ENCODE measurements at places on chromosomes 3 and 15. TPM values are rescaled to one million over a fixed set of nuclear protein-coding genes. Genes with fewer than 3 reads are reported as not detected.

- no peaks in the 10 kb centered on the region for H3K36me3 ChIP-seq
- H3K4me3 ChIP-seq = no peak overlapping the region
- H3K4me1 ChIP-seq = no peaks in the 10 kb centered on the region
- H3K27ac ChIP-seq = no peak overlapping the region
- no peaks in the 10 kb centered on the region for H3K27me3 ChIP-seq
Observed at GRCh38 chr3:27585429-27585828, 101.2 kb upstream of the SLC4A7 start.

GRCh38 chr3:196332168-196332567, 6.0 kb downstream of the TM4SF19 start:
- DNase-seq = no peak
- H3K4me3 ChIP-seq = no peak overlapping the region
- no peaks in the 10 kb centered on the region for H3K36me3 ChIP-seq
- no peaks in the 10 kb centered on the region for H3K4me1 ChIP-seq
- H3K27ac ChIP-seq = no peak overlapping the region

DNA sequence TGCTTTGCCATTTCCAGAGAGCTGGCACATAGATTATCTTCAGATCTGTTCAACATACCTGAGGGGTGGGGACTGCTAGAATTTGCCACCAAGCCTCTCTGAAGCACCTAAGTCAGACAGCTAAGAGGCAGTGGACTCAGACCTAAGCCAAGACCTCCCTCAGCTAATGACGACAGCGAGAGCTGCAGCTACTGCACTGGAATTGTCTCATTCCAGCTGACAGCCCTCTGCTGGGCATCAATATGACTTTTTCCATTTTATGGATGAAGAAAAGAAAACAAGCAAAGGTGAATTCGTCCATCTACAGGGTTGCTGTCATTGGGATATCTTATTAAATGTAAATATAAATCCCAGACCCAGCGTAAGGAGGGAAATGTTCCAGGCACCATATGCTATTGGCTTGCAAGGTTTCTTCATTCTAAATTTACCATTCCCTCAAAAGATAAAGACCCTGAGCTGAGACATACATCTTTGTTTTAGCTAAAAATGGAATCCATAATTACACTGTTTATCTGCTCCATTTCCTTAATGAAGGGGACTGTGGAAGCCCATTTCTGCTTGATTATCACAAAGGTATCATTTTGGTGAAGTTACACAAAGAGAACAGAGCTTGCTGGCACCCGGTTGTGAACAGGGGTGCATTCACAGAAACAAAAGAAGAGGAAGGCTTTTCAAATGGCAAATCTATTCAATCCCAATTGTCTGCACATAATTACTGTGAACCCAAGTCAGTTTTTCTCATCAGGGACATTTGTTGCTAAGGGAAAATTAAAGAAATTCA, 85.5 kb upstream of the LRTM1 start:
- no peaks in the 10 kb centered on the region for H3K36me3 ChIP-seq
- no peaks in the 10 kb centered on the region for H3K4me1 ChIP-seq
- H3K27me3 ChIP-seq = no peaks in the 10 kb centered on the region
- DNase-seq = peak; percentile 30
- no peak overlapping the region for H3K4me3 ChIP-seq

DNA sequence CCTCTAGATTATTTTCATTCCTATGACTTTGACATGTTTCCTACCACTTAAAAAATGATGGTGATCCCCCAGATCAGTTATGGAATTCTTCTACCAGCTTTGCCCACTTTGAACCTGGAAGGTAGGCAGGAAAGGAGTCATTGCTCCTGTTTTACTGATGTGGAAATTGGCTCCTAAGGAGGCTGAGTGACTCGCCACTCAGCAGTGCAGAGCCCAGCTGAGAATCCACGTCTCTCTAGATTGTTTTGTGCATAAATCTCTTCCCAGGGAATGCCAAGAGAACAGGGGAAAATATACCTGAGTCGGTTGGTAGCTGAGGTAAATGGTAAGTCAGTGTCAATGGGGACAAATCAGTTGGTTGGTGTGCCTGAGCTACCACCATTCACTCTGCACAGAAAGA, 4.7 kb downstream of the LTF start:
- no peak overlapping the region for H3K27ac ChIP-seq
- H3K27me3 ChIP-seq = no peaks in the 10 kb centered on the region
- DNase-seq = no peak
- H3K4me1 ChIP-seq = no peaks in the 10 kb centered on the region
- no peak overlapping the region for H3K4me3 ChIP-seq

DNA sequence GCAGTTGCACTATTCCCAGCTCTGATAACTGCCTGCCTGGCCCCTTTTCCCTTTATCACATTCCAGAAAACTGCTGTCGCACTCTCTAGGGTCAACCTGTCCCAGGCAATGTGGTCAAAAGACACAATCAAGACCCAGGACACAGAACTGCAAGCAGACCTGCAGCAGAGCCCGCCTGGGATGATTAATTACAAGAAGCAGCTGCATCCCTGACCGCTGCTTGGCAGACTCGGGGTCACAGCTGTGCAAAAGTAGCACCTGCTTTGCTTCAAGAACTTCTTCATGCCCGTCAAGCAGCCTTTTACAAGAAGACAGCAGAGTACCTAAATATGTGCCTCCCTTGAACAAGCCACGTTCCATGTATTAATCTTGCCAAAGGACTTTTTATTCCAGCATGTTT, 120.0 kb upstream of the ST8SIA2 start:
- H3K4me1 ChIP-seq = no peaks in the 10 kb centered on the region
- DNase-seq = no peak
- no peak overlapping the region for H3K27ac ChIP-seq
- H3K27me3 ChIP-seq = no peaks in the 10 kb centered on the region
- no peak overlapping the region for H3K4me3 ChIP-seq

DNA sequence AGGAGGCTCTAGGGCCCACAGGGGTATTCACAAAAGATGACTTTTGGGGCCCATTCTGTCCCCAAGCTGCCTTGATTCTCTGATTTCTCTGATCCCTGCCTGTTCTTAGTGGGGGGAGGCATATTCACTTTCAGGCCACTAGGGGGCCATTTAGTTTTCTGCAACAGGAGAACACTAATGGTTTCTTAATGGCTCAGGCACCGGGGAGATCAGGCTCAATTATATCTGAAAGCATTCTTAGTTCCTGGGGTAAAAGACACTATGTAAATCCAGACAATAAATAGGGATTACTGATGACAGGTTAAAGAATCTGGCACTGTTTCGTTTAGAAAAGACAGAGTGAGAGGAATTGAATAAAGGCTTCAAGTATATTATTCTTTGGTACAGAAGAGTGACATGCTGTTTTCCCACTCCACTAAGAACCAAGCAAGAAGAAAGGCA, 2.5 kb upstream of the INAFM2 start:
- H3K36me3 ChIP-seq = no peaks in the 10 kb centered on the region
- peak; percentile 83 for DNase-seq
- H3K4me1 ChIP-seq = peaks cover 12% of the 10 kb centered on the region
- no peaks in the 10 kb centered on the region for H3K27me3 ChIP-seq
- no peak overlapping the region for H3K27ac ChIP-seq

- no peaks in the 10 kb centered on the region for H3K36me3 ChIP-seq
- no peak for DNase-seq
- no peak overlapping the region for H3K27ac ChIP-seq
- H3K4me3 ChIP-seq = no peak overlapping the region
- H3K27me3 ChIP-seq = no peaks in the 10 kb centered on the region
- H3K4me1 ChIP-seq = no peaks in the 10 kb centered on the region
Observed at GRCh38 chr3:6421666-6422445, 439.1 kb upstream of the GRM7 start.

GRCh38 chr3:46856576-46857471, 6.4 kb downstream of the MYL3 start:
- no peak for DNase-seq
- H3K36me3 ChIP-seq = no peaks in the 10 kb centered on the region
- no peak overlapping the region for H3K27ac ChIP-seq
- H3K27me3 ChIP-seq = no peaks in the 10 kb centered on the region

GRCh38 chr3:117532268-117532667, 822.7 kb downstream of the TUSC7 start:
- no peaks in the 10 kb centered on the region for H3K4me1 ChIP-seq
- no peaks in the 10 kb centered on the region for H3K36me3 ChIP-seq
- H3K4me3 ChIP-seq = no peak overlapping the region
- no peaks in the 10 kb centered on the region for H3K27me3 ChIP-seq
- DNase-seq = no peak

- no peaks in the 10 kb centered on the region for H3K27me3 ChIP-seq
- no peaks in the 10 kb centered on the region for H3K4me1 ChIP-seq
- H3K36me3 ChIP-seq = no peaks in the 10 kb centered on the region
- no peak for DNase-seq
- H3K27ac ChIP-seq = no peak overlapping the region
Observed at GRCh38 chr15:25890529-25890928, 27.4 kb upstream of the ATP10A start.

GRCh38 chr3:99393961-99394360, 244.4 kb upstream of the COL8A1 start:
- H3K27ac ChIP-seq = no peak overlapping the region
- no peak for DNase-seq
- no peaks in the 10 kb centered on the region for H3K4me1 ChIP-seq
- no peak overlapping the region for H3K4me3 ChIP-seq
- H3K36me3 ChIP-seq = no peaks in the 10 kb centered on the region

- H3K27ac ChIP-seq = no peak overlapping the region
- no peaks in the 10 kb centered on the region for H3K4me1 ChIP-seq
- H3K4me3 ChIP-seq = no peak overlapping the region
- H3K27me3 ChIP-seq = no peaks in the 10 kb centered on the region
Observed at GRCh38 chr15:101563176-101563796, 73.8 kb upstream of the PCSK6 start.

ATP6V1A gene
- 81.7 TPM for total RNA-seq

TRAIP gene
- 2.5 TPM for total RNA-seq

GOLGA6D gene
- total RNA-seq = not detected

KCNH8 gene
- total RNA-seq = 0.97 TPM

ENTPD3 gene
- total RNA-seq = 2.2 TPM

FOXL2 gene
- total RNA-seq = not detected

UNC45A gene
- total RNA-seq = 55.2 TPM

MYL3 gene
- total RNA-seq = 9.5 TPM

TMCC1 gene
- total RNA-seq = 17.3 TPM

COL6A5 gene
- 0.08 TPM for total RNA-seq
